Mesenchymal stem cell (in vitro differentiated cells and primary cell): ENCODE measurements at places on chromosomes 2 and 18.

- DNase-seq: no peak
Observed at GRCh38 chr2:150162241-150162942, 325.1 kb downstream of the RND3 start.

GRCh38 chr2:227192491-227192890, 28.1 kb downstream of the COL4A3 start:
- no peak for DNase-seq

DNA sequence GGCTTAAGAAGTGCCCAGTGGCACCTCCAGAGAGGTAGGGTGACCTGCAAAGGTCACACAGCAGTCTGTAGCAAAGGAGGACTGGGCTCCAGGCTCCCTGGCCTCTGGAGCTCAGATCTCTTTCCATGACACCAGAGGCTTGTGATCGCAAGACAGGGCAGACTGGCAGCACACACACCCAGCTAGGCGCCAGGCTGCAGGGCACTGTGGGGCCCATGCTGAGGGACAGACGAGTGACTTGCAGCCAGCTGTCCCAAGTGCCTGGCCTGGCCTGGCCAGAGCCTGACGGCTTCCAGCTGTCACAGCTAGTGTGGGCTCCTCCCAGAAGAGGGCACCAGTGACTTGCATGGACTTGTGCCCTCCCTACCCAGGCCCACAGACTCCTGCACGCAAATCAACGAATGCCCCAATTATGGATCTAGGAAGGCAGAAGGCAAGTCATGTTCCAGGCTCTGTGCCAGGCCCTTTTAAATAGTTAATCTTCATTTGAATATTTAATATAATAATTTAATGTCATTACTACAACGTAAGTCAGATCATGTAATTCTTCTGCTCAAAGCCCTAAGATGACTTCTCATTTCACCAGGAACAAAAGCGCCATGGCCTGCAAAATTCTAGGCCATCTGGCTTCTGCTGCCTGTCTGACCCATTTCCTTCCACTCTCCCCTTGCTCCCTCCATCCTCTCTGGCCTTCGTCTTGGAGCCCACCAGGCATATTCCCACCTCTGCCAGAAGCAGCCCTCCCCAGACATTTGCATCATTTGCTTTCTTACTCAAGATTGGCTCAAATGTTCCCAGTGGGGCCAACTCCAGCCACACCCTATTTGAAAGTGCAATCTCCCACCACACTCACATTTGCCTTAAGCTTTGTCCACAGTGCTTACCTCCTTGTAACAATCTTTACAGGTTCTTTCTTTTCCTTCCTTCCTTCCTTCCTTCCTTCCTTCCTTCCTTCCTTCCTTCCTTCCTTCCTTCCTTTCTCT, 3.7 kb upstream of the SPEG start:
- DNase-seq: peak; percentile 61

DNA sequence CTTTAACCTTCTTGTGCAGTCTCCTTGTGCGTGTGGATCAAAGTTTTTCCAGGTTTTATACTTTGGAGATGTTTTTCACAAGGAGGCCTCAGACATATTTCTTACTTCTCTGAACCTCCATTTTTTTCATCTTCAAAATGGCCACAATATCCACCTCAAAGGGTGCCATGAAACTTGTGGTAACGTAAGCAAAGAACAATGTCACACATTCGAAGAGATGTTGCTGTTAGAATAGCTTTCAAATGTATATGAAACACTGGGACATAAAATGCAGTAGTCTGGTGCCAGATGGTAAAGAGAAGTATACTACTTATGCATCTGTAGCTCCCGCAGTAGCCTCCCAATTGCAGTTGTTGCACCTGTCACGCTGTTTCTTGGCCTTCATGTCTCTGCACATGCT, 2.6 kb upstream of the KRCC1 start:
- DNase-seq: no peak

- no peak for DNase-seq
Observed at GRCh38 chr2:73291461-73292315, 1.7 kb downstream of the EGR4 start.

GRCh38 chr2:236871500-236872001, 214.1 kb upstream of the COPS8 start:
- DNase-seq: peak; percentile 100
